Stimulated activated CD8-positive, alpha-beta memory T cell treated with anti-CD3 and anti-CD28 coated beads, Interleukin-4, amount 100 ng/mL, for 1 hour (primary cell): ENCODE measurements at places on chromosomes 11 and 22.

GRCh38 chr22:29459773-29460172 is 20.2 kb upstream of the NEFH start:
- no peak for DNase-seq

DNA sequence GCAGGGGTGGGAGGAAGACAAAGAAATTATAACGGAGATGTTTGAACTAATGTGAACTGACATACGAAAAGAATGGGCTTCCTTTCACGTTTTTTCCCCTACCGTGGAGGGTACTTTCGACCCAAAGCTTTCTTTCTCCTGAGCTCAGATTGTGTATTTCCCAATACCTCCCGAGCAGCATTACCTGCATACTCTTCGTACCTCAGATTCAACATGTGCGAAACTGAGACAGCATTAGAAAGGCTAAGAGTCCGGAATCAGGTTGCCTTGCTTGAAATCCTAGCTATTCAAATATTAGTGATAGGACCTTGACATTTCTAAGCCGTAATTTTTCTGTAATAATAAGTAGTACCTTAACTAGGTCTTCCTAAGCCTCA is 778 bp upstream of the PAK1 start:
- no peak for DNase-seq

DNA sequence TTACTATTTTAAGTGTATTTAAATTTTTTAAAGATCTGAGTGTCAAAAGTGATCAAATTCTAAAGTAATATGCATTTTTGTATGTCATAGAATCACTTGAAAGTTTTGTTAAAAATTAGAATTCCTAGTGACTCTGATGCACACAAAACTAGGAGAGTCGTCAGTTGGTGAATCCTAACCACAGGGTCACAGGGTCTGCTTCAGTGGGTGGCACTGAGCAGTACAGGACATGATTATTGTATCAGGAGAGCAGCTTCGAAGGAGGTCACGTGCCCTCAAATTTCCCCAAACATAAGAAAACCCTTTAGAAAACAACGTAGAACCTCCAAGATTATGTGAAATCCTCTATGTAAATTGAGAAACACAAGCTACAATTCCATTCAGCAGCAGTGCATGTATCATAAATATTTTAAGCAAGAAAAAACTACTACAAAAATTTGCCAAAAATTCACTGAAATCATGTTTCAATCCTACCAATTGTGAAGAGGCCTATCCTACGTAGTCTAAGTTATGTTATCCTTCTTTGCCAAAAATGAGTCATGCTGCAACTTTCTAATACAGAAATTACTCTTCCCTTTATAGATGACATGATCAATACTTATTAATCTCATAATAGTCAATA is 323.6 kb downstream of the AASDHPPT start:
- no peak for DNase-seq

GRCh38 chr22:36894266-36894665 is 19.2 kb upstream of the CSF2RB start:
- DNase-seq: no peak

- no peak for DNase-seq
Observed at GRCh38 chr22:47292546-47293320, 530.3 kb downstream of the TBC1D22A start.

DNA sequence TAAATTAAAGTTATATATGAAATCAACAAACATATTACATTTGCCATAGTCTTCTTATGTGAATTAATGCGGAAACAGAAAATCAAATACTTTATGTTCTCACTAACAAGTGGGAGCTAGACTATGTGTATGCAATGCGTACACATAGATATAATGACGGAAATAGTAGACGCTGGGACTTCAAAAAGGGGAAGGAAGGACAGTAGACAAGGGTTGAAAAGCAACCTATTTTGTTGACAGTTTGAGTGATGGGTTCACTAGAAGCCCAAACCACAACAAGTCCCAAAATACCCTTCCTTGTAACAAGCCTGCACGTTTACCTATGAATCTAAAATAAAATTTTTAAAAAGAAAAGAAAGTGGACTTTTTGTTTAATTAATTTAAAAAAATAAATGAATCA is 430.8 kb upstream of the CNTN5 start:
- no peak for DNase-seq

- no peak for DNase-seq
Observed at GRCh38 chr11:102771351-102771750, 9.1 kb downstream of the MMP10 start.

DNA sequence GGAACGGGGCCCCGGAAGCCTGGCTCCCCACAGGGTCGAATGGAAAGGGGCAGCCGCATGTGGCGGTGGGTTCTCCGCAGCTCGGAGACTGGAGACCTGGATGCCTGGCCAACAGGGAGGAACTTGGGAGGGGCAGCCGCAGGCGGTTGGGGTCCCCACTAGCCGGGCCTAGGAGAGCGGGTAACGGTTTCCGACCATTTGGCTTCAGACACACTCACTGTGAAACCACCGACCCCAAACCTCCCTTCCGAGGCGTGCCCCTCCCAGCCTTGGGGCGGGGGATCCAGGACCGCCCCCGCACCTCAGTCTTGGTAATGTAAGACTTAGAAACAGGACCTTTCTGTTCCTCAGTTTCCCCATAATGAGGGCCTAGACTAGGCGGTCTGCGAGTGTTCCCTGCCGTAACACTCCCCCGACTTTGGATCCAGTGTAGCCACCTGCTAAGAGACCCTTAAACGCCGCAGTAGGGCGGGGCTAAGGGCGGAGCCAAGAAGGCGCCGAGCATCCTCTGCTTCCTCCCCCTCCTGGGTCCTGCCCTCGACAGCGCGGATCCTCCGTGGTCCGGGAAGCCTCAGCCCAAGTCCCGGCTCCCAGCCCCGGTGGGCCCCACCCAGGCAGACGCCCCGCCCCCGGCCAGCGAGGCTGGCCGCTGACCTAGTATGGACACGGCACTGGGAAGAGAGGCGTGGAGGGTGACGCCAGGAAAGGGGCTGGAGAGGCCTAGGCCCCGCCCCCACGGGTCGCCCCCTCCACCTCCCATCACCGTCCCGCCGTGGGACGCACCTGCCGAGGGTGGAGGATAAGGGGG is 1.8 kb upstream of the RASGRP2 start:
- DNase-seq: peak; percentile 57

- DNase-seq: no peak
Observed at GRCh38 chr22:49326558-49326957, 501.1 kb downstream of the BRD1 start.

- DNase-seq: no peak
Observed at GRCh38 chr11:64330888-64331287, 9.1 kb upstream of the CCDC88B start.

DNA sequence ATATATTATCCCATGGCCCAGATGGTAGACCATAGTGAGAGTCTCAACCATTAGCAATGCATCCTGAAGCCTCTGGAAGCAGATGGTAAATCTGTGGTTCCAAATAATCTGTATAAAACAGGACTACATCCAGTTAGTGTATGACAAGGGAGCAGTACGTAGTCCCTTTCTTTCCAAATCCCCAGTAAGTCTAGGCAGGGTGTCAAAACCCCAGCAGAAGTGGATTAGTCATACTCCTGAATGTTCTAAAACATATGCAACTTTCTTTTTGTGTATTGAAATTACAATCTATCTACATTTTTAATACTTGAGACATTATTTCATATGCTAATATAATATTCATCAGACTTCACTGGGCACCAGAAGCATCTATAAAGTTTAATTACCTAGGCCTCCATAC is 295.1 kb upstream of the ANO5 start:
- no peak for DNase-seq

DNA sequence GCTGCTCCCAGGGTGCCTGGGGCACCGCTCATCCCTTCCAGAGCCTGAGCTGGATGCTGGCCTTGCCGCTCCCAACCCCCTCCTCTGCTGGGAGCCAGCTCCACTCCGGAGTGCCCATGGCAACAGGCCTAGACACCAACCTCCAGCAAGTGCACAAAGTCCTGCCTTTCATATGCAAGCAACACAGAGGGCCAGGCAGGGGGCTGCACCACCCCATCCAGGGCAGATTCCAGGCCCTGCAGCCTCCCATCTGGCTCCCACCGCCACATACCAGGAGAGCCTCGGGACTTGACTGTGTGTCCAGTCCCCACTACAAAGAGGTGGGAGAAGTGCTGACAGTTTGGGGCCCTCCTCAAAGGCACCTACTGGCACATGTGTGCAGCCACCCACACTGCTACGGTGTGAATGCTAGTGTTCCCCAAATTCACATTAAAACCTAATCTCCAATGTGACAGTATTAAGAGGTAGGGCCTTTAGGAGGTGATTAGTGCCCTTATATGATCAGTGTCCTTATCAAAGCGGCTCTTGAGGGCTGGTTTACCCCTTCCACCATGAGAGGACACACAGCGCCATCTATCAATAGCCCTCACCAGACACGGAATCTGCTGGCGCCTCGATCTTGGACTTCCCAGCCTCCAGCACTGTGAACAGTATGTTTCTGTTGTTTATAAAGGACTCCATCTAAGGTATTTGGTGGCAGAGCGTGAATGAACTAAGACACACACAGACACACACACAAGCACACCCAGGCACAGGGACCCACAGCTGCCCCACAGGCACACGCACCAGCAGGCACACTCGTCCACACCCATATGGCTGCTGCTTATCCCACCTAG is 16.2 kb downstream of the ARVCF start:
- no peak for DNase-seq

DNA sequence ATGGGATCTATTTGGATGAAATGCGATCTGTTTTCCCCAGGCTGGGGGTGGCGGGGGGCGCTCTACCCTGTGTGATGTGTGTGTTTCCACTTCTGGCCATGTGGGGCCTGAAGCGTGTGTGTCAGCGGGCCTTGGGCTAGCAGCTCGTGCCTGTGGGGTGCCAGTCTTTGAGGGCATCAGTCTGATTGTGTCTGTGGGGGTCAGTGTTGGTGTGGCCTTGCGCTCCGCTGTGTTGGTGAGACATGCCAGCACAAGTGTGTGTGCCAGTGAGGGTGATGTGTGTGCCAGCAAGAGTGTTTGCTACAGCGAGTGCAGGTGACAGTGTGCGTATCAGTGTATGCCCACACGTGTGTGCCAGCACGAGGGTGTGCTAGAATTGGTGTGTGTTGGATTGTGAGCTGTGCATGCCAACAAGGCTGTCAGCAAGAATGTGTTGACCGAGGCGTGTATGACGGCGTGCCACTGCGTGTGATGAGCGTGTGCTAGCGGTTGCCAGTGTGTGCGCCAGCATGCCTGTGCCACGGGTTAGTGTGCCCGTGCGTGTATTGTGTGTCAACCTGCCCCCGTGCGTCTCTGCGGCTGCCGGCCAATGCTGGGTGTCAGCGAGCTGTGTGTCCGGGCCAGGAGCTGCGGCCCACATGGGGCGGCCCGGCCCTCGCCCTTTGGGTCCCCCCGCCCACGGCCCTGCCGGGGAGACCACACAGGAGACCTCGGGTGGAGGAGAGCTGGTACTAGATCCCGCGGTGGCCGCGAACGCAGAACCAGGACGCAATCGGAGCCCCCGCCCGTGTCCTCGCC is 519 bp downstream of the ARRB1 start:
- DNase-seq: no peak

DNA sequence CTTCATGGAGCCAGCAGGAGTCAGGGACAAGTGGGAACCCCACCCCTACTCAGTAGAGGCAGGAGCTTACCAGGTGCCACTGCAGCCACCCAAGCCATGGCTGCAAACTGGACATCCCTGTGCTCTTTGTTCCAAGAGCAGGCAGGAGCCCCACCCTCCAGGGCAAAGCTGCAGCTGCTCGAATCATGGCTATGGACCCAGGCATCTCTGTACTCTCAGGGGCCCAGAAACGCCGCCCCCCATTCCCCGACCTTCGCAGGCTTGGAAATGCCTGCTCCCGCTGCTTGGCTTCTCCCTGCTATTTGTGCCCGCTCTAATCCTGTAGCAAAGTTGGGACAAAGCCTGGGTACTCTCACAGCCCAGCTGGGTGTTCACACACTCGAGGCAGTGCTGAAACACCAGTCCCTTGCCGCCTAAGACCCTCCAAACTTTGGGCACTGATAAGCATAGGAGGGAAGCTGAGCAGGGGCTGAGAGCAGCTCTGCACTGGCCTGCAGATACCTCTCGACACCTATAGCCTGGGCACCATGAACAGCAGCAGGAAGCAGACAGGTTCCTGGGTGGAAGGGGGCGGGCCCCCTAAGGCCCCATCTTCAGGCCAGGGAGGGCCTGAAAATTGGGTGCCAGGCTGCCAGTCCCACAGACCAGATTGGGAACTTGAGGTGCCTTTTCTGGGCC is 402.4 kb downstream of the LRRC4C start:
- DNase-seq: no peak

GRCh38 chr22:47063606-47064005 is 301.2 kb downstream of the TBC1D22A start:
- no peak for DNase-seq

- no peak for DNase-seq
Observed at GRCh38 chr11:387193-387793, 6.7 kb upstream of the PKP3 start.

GRCh38 chr11:128741511-128741910 is 47.6 kb downstream of the FLI1 start:
- DNase-seq: no peak

DNA sequence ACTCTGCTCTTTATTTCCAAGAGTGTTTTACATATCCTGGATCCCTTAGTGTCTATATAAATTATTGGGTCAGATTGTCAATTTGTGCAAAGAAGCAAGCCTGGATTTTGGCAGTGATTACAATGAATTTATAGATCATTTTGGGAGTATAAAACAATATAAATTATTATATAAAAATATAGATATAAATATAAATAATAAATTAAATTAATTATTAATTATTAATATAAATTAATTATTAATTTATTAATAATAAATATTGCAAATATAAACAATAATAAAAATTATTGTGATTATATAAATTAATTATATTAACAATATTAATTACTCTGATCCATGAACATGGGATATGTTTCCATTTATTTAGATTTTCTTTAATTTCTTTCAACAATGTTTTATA is 32.5 kb downstream of the RTL6 start:
- DNase-seq: no peak

- no peak for DNase-seq
Observed at GRCh38 chr11:100966366-100966765, 163.2 kb downstream of the PGR start.

DNA sequence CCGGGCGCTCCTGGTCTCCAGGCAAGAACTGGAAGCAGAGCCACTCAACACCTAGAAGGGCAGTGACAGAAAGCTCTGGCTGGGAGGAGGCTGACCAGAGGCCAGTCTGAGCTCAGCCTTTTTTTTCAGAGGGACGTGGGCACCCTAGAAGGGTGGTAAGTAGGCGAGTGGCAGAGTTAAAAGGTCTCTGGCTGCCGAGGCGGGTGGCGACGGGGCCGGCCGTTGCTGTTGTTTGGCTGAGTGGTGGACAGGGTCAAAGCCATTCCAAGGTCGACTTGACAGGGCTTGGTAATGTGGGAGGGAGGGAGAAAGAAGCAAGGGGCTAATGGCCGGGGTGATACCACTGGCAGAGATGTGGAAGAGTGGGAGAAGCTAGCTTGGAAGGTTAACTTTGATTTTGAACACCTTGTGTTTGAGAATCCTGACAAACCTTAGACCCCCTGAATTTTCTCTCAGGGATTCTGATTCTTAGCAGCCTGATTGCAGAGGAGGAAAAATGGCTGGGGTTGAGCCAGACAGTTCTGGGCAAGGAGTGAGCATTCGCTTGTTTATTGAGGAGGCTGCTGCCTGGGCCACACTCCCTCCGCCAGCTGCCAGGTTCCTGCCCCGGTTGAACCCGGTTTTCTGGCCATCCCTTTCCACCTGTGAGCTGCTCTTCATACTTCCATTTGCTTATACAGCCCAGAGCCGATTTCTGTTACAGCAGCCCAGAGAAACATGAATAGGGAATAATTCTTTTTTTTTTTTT is 868 bp upstream of the SYCE3 start:
- DNase-seq: no peak
